GM23248 (cell line): ENCODE measurements at places on chromosomes 4 and X. TPM values are rescaled to one million over a fixed set of nuclear protein-coding genes. Genes with fewer than 3 reads are reported as not detected.

DNA sequence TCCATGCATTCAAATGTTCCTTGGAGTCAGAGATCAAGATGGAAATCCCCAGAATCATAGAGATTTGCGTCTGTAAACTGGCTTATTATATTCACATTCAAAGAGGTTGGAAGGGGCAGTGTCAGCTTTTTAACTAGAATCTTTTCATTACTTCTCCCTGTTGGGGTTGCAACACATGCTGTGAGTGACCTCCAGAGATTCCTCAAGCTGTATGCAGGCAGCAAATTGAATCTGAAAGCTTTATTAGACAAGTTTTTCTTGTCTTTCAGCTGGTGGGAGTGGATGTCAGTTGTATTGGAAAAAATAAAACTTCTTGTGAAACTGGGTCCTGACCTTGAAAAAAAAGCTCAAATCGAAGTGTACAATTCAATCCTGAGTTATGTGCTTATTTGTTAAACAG is 736.5 kb upstream of the FTHL17 start:
- no peak for DNase-seq

DNA sequence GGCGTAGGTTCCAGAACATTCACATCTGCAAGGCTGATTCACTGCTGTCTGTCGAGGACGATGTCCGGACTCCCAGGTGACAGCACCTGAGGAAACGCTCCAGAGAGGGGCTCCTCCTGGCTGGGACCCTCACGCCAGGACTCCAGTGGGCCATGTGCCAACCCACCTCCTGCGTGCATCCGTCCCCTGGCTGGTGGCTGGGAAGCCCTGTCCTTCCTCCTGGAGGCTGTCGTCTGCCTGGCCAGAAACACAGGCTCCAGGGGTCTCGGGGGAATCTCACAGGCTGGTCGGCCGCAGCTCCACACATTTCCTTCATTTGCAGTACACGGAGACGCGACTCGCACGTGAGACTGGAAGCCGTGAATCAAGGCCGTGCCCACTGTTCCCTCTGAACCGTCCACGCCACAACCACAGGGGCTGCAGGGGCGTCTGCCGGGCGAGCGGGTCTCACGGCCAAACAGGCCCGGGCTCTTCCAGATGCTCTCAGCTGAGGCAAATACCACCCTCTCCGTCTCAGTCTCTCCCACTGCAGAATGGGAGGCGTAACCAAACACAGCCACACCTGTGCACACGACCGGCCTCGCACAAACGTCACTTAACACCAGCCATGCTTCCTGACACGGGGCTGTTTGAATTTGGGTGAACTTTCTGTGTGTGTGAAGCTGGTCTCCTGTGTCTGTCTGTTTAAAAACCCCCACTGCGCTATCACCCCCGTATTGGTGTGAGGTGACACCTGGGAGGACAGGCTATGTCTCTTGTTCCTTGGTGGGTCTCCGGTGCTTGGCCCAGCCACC is 38.7 kb upstream of the MXD4 start:
- DNase-seq, result no peak

DNA sequence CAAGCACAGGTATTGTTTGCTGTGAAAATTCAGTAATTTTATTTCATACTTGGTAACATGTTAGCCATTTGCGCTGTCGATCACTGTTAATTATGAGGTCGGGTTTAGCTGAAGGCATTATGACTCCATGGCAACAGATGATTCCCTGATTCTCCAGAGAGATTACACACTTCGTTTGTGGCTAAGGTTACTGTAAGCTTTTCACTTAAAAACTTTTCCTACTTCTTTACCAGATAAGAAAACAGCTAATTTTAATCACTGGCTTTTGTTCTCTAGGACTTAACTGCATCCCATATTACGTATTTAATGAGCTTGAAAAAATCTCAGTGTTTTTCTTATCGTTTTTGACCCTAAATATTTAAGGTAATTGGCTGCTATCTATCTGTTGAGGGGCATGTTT is 2.1 kb downstream of the GSTCD start:
- DNase-seq, result peak; percentile 27

- DNase-seq, result no peak
Observed at GRCh38 chr4:7287274-7287917, 95.1 kb downstream of the SORCS2 start.

DNA sequence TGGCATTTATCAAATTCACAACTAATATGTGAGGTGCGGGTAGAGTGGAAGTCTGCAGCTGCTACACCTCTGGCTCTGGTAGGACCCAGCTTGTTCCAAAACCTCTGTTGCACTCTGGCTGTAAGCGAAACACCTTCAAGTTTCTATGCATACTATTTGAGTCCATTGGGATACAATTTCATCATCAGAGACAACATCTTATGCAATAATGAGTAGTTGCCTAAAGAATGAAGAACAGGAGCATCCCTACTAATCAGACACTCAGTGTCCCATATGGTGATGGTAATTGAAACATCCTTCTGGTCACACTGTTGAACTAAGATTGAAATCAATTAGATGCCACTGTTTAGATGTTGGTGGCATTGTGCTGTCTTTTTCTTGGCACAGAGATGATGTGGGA is 178.4 kb downstream of the MGST2 start:
- peak; percentile 46 for DNase-seq

- DNase-seq, result no peak
Observed at GRCh38 chr4:22824091-22824490, 131.4 kb downstream of the GBA3 start.

DNA sequence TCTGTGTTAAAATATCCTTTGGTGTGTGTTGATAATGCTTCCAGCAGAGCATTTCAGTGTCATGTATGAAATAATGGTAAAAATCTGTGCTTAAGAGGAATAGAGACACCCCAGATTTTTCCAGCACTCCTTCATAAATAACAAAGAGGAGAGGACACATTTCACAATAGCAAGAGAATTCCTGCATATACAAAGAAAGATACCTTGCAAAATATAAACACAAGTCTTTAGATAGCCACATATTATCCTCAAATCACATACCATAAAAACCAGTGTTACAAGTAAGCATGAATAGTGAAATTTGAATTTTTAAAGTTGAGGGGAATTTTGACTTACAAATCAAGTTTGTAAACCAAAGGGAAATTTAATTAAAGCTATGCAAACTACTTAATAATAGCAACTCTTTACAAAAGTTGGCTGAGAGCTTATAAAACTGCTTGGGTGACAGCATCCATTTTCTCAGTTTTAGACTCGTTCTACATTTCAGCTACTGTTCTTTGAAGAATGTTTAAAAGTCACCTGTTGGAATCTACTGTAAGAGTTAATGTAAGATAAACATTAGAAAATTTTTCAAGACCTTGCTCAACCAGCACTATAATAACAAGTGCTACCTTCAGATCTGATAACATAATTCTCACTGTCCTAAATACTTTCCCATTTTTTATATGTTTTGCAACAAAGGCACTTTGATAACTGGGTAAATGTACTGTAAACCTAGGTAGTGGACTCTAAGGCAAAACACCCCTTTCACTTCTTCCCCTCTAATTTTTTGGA is 3.7 kb downstream of the APELA start:
- no peak for DNase-seq

DNA sequence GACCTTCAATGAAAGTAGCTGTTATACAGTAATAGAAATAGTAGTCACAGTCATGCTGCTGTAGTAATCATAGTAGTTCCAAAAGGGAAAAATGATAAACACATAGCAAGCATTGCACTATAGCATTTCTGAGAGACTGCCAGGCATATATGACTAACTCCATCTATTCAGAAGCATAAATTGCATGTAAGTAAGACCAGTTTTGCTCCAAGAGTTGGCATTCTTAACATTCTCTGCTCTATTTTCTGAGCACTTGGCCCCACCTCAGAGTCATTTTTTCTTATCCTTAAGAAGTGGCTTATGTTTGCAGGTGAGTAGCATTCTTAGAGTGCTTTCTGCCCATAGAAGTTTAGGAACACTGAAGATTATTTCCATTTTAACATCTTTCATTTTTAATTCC is 490.3 kb upstream of the TECRL start:
- DNase-seq, result no peak

Gene DAPP1
- polyA plus RNA-seq, result 0.13 TPM in 1 of 2 replicates, not detected in the other

Gene HSD17B13
- not detected in 2 replicates for polyA plus RNA-seq

Gene FAM9C
- not detected in 2 replicates for polyA plus RNA-seq

Gene DMRTC1
- not detected in 2 replicates for polyA plus RNA-seq

Gene NUP62CL
- not detected in 2 replicates for polyA plus RNA-seq
